ENCODE measurements at places on chromosomes 1 and 21.

- no peak for DNase-seq
These were observed 500.7 kb upstream of the NFIA start for GRCh38 chr1:60581455-60582220.

DNA sequence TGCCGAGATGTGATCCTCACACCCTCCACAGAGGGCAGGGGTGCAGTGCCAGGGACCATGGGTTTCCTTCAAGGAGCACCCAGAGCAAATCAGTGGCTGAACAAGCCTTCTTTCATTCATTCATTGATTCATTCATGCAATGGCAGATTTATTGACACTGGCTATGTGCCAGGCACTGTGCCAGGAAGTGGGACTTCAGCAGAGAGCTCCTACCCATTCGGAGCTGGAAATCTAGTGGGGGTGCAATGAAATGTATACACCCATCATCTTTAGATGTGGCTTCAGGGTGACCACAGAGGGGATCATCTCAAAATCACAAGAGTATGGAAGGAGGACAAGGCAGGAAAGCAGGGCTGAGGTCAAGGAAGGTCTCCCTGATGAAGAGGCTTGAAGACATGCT is 18.9 kb downstream of the SLC6A9 start:
- no peak for DNase-seq

GRCh38 chr1:156048663-156049258 is 4.8 kb downstream of the UBQLN4 start:
- DNase-seq: no peak

- DNase-seq: peak; percentile 44
These were observed 129.2 kb downstream of the ADAMTS1 start for GRCh38 chr21:26715878-26716506.

All from renal cortical epithelial cell (primary cell).